Head of caudate nucleus (tissue), 42 donors: ENCODE measurements at places on chromosomes 5 and 9.

DNA sequence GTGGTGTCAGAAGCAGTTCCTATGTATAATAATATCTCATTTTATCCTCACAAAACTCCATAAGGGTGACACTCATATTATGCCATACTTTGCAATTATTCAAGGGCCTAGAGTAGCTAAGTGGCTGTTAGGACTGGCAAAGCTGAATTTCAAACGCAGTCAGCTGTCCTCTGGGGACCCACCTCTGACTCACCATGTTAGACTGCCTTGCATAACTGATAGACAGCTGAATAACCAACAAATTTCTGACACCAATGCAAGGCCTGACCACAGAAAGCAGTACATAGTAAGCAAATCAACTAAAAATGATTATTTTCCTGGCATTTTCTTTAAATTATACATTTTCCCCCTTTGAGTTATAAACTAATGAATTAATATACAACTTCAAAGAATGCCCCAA lies 251.6 kb upstream of the PTGER4 start:
- no peak for DNase-seq

DNA sequence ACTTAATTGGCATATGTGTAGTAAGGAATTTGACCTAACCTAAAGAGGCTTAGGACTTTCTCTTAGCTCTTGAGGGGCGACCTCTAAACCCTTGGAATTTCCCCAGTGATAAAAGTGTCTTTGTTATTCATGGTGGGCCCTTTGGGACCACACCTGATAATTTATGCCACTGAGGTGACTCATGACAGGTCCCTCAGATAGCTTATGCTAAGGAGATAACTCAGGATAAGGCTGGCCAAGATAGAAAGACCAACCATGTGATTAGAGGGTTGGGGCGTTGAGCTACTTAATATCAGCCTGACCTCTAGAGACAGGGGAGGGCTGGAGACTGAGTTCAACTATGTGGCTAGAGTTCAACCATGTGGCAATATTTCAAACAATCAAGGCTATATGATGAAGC lies 218.1 kb downstream of the AP3B1 start:
- DNase-seq = no peak

GRCh38 chr5:92580814-92581213 lies 1000.2 kb downstream of the NR2F1-AS1 start:
- no peak for DNase-seq

DNA sequence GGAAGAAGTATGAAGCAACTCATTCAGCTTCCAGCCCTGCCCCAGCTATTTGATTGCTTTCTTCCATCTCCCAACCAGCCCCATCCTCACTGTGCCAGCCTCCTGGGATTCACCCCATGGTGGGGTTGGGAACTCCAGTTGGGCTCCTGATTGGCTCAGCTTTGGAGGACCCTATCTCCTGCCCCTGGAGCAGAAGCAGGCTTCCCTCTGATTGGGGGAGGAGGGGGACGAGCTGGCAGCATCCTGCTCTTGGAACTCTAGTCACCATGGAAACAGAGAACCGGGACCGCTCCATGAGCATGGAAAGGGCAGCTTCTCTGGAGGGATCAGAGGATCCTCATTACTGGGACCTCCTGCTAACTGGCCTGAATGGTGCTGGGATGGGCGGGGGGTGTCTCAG lies 2.6 kb downstream of the SLC6A7 start:
- DNase-seq = peak; percentile 44

DNA sequence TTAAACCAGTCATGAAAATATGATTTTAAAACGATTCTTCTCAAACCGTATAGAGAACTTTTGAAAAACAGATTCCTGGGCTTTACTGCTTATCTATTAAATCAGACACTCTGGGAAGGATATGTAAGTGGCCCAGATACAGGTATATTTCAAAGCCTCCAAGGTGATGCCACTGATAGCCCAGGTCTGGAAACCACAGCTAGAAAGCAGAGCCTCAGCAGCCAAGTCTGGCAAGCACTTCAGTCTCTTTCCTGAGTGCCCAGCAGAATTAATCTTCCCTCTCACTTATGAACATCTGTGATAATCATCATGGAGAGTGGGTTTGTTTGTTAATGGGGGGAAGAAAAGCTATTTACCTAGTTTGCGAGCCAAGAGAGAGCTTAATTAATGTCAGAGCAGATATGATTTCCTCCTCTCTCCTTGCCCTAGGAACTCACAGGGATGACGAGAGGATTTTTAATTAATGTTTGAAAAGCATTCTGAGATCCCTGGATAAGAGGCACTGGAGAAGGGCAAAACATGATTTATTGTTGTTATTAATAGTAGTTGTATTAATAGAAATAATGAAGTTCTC lies 368.4 kb downstream of the TLE1 start:
- no peak for DNase-seq

- peak; percentile 22 for DNase-seq
These were observed 1.4 kb upstream of the GABRB2 start for GRCh38 chr5:161547738-161548486.

DNA sequence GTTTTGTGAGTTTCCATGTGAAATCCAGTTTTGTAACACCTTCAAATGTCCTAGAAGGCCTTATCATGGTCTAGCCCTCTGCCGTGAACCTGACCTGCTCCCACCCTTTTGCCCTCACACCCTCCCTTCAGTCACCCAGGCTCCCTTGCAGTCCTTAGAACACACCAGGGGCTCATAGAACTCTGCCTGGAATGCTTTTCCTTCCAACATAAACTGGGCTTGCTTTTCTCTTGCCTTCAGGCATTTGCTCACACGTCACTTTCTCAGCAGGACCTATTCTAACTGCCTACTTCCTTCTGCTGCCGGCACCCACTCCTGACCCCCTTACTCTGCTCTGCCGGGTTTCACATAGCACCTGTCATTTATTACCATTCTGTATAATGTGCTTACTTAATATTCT lies 111.9 kb downstream of the PDE8B start:
- no peak for DNase-seq

DNA sequence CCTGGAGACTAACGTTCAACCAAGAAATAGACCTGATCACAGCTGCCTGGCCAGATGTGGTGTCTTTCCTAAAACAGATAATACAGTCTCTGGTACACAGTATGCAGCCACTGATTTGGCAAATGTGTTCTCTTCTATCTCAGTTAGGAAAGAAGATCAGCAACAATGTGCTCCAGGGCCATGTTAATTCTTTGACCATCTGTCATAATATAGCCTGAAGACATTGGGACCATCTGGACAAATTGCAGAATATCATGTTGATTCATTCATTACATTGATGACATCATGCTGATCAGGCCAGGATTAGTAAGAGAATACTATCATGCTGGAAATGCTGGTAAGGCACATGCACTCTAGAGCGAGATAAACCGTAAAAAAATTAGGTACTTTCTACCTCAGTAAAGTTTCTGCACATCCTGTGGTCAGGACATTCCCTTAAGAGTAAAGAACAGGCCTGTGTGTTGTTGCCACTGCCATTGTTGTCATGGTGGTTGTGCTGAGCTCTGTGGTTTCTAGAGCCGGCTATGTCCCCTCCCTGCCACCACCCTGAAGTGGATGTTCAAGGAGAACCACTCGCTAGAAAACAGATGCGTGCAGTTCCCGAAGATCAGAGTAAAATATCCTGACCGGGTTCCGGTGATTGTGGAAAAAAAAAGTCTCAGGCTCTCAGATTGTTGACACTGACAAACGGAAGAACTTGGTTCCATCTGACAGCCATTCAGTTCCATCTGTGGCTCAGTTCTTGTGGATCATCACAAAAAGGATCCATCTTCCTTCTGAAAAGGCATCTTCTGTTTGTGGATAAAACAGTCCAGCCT lies 6.4 kb upstream of the JMY start:
- no peak for DNase-seq

- DNase-seq = no peak
These were observed 133.2 kb downstream of the ERCC6L2 start for GRCh38 chr9:96008502-96009222.

- DNase-seq = no peak
These were observed 32.4 kb upstream of the C5orf24 start for GRCh38 chr5:134813407-134813806.

GRCh38 chr5:134432677-134433359 lies 21.1 kb upstream of the CDKN2AIPNL start:
- DNase-seq = peak; percentile 49

- no peak for DNase-seq
These were observed 19.4 kb downstream of the YIPF5 start for GRCh38 chr5:144151026-144151425.

DNA sequence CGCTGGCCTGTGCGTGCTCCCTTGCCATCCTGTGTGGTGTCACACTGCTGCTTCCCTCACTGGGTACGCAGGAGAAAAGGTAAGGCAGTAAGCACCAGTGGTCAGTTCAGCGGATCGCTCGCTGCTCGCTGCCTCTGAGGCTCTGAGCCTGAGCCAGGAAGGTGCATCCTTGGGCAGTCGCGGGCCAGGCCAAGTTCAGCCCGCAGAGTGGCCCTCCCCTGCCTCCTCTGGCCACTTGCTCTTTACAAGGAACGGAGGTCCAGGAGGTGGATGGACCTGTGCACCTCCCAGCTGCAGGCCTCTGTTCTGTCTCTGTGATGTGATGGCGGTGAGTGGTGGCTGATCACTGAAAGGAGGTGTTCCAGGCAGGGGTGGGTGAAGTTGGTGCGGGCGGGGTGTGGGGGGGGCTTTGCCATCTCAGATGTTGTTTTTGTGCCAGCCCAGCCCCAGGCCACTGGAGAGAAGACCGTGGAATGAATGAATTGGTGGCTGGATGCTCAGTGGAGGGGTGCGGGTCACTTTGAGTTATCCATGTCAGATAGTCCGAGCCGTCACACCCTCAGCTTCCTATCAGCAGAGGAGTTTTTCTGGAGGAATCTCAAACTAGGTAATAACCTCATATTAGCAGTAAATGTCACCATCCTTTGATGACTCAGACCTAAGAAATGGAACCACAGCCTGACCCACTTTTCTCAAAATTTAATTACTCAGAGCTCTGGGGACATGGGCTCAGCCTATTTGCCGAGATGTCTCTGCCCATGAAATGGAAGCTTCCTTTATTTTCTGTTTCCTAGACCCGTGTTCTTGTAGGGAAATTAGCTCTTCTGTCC lies 7.3 kb downstream of the COL5A1 start:
- DNase-seq = no peak

GRCh38 chr5:106862450-106863193 lies 808.1 kb downstream of the EFNA5 start:
- DNase-seq = no peak

- no peak for DNase-seq
These were observed 43.3 kb downstream of the PRELID2 start for GRCh38 chr5:145791866-145792265.

- peak; percentile 11 for DNase-seq
These were observed 117.9 kb downstream of the INSYN2B start for GRCh38 chr5:169862391-169862811.

GRCh38 chr5:91225848-91226686 lies 157.1 kb downstream of the ARRDC3 start:
- peak; percentile 22 for DNase-seq

- no peak for DNase-seq
These were observed 17.3 kb upstream of the TERT start for GRCh38 chr5:1312206-1312605.

DNA sequence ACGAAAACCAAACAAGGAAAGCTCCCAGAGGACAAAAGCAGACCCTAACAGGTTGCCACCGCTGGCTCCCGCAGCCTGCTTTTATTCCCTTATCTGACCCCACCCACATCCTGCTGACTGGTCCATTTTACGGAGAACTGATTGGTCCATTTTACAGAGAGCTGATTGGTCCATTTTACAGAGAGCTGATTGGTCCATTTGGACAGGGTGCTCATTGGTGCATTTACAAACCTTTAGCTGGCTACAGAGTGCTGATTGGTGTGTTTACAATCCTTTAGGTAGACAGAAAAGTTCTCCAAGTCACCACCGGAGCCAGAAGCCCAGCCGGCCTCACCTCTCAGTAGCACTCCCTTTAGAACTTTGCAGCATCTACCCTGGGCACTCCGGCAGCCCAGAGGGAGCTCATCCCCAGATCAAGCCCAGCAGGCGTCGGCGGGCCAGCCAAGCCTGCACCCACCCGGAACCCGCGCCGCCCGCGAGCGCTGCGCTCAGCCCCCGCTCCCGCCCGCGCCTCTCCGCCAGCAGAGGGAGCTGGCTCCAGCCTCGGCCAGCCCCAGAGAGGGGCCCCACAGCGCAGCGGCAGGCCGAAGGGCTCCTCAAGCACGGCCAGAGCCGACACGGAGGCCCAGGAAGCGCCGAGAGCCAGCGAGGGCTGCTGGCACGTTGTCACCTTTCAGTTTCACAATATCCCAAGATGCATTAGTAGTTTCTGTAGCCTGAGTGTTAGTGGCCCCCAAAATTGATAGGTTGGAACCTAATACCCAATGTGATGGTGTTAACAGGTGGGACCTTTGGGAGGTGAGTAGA lies 35.3 kb upstream of the CLPTM1L start:
- no peak for DNase-seq

DNA sequence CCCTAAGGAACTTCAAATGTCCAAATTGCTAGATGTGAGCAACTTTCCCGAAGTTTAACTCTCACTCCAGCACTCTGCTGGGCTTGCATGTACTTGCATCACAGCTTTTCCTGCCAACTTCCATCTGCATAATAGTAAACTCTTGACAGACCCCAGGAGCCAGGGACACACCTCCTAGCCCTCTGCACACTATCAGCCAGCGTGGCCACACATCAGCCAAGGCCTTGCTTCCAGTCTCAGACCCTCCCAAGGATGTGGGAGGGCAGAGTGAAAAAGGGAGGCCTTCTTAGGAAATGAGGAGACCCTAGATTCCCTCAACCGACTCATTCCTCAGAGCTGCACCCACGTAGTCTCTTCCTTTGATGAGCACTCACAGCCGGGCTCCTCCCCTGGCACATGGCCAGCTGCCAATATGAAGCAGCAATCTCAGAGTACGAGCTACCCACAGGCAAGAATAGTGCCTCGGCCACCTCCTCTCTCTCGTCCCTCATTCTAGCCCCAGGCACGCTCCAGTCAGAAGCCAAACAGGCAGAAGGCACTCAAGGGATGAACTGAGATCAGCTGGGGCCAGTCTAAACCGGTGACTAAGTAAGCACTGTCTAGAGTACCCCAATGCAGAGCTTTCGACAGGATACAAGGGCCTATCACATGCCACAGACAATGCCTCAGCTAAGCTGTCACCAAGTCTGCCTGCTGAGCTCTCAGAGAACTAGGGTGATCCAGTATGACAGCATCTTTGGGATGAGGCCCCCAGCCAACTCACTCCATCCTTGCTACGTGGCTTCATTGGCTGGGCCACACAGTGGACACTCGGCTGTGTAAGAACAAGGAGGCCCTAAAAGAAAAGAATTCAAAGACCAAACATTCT lies 2.3 kb downstream of the P4HA2 start:
- DNase-seq = peak; percentile 47

GRCh38 chr5:114411380-114411931 lies 49.6 kb downstream of the KCNN2 start:
- DNase-seq = peak; percentile 35

- no peak for DNase-seq
These were observed 96.2 kb downstream of the RXRA start for GRCh38 chr9:134422301-134423090.

- DNase-seq = no peak
These were observed 164.1 kb upstream of the ZNF618 start for GRCh38 chr9:113712053-113712452.

DNA sequence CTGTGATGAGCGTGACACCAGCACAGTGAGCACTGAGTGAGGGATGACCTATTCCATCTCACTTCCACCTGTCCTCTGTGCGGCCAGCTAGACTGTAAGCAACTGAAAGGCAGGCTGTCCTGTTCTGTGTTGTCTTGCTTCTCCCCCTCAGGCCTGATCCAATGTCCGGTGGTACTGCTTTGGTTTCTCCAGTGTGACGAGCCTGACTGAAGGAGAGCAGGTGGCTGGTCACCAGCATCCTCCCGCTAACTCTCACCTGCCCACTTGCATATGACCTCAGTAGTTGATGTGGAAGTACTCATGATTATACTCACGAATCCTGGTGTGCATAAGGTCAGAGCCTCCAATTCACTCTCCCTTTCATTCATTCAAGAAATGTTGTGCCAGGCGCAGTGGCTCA lies 2.4 kb upstream of the SLC27A4 start:
- no peak for DNase-seq

GRCh38 chr9:89497978-89498851 lies at the start of gene SEMA4D:
SEMA4D (minus strand) TSS chr9:89498113; CDS start chr9:89405456, 92,657 bp downstream.
- peak; percentile 82 for DNase-seq
